Activated CD8-positive, alpha-beta memory T cell treated with anti-CD3 and anti-CD28 coated beads for 4 hours (primary cell): ENCODE measurements at places on chromosomes 1 and 21.

DNA sequence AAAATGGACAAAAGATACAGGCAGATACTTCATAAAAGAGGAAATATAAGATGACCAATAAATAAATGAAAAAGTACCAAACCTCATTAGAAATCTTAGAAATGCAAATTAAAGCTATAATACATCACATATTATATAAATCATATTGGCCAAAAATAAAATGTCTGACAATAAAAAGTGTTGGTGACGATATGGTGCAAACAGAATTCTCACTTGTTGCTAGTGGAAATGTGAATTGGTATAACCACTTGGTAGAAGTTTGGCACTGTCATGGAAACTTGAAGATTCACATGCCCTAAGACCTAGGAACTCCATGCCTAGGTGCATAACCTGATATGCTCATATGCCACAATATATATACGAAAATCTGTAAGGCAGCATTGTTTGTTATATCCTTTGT, 4.4 kb upstream of the TLR5 start:
- no peak for DNase-seq

- DNase-seq = no peak
Measured at GRCh38 chr1:162726555-162726954, 63.9 kb upstream of the HSD17B7 start.

DNA sequence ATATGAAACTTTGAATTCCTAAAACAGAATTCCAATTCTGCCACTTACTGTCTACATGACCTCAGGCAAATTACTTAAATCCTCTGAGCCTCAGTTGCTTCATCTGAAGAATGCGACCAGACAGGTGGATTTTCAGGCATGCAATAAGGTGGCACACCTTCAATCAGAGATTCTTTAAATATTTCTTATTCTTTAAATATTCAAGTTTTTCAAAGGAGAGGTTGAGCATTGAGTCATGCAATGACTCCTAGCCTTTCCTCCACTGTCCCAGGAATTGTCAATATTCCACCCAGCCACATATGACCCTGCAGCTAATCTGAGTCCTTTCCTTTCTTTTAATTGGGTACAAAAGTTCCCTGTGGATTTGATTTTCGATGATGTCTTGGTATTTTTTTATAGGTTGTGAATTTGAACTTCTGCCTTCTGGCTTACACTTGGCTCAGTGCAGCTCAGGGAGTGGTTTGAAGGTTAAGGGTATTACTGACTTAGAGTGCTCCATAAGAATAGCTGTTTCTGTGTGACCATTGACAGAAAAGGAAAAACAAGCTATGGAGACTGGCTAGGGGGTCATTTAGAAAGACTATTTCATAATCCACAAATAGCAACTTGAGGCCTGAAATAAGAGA, 52.2 kb upstream of the PRDX6 start:
- DNase-seq = no peak

- DNase-seq = no peak
Measured at GRCh38 chr1:208312706-208313105, 68.5 kb upstream of the PLXNA2 start.

GRCh38 chr1:29668551-29669157, 432.3 kb downstream of the PTPRU start:
- no peak for DNase-seq

DNA sequence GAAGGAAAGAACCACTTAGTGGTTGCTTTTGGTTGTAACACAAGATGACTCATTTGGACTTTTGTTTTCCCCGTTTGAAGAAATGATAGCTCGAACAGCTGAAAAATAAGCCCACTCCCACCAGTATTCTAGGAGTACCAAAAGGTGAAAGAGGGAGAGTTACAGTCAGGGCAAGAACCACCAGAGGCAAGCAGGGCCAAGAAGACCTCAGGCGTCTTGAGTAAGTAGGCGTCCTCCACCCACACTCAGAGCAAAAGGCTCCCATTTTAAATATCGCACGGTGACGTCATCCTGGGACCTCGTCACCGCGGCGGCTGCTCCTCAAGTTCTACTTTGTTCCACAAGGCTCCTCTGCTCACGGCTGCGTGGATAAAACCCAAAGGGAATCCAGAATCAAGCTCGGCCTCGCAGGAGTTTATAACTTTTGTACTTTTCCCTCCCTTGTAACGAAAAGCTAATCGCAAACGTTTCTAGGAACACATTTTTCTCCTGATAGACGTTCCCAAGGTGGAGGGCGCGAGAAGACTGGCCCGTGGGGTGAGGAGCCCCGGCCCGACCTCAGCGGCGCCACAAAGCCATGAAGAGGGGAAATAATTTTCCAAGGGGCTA, 1.2 kb downstream of the BTG3 start:
- DNase-seq = peak; percentile 67
